ENCODE measurements at places on chromosomes 7 and 10.

DNA sequence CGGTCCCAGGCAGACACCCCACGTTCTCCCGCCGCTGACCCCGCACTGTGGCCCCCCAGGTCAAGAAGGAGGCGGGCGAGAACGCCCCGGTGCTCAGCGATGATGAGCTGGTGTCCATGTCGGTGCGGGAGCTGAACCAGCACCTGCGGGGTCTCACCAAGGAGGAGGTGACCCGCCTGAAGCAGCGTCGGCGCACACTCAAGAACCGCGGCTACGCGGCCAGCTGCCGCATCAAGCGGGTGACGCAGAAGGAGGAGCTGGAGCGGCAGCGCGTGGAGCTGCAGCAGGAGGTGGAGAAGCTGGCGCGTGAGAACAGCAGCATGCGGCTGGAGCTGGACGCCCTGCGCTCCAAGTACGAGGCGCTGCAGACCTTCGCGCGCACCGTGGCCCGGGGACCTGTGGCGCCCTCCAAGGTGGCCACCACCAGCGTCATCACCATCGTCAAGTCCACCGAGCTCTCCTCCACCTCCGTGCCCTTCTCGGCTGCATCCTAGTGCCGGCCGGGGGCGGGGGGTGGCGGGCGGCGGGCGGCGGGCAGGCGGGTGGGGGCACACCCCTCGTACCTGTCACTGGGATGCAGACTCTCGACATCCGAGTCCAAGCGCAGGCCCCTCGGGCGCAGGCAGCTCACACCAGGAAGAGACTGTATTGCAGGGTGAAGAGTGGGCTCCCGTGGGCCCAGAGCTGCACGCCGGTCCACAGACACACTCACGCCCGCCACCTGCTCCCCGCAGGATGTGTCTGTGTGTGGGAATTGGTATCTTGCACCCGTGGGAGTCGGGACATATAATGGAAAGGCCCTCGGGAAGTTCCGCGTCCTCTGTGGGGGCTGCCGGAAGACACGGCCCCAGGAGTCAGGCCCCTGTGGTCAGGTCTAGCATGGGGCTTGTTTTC is 9.6 kb downstream of the MAFK start:
- no peak for DNase-seq

- no peak for DNase-seq
These were observed 197.4 kb downstream of the JCAD start for GRCh38 chr10:29861811-29862505.

DNA sequence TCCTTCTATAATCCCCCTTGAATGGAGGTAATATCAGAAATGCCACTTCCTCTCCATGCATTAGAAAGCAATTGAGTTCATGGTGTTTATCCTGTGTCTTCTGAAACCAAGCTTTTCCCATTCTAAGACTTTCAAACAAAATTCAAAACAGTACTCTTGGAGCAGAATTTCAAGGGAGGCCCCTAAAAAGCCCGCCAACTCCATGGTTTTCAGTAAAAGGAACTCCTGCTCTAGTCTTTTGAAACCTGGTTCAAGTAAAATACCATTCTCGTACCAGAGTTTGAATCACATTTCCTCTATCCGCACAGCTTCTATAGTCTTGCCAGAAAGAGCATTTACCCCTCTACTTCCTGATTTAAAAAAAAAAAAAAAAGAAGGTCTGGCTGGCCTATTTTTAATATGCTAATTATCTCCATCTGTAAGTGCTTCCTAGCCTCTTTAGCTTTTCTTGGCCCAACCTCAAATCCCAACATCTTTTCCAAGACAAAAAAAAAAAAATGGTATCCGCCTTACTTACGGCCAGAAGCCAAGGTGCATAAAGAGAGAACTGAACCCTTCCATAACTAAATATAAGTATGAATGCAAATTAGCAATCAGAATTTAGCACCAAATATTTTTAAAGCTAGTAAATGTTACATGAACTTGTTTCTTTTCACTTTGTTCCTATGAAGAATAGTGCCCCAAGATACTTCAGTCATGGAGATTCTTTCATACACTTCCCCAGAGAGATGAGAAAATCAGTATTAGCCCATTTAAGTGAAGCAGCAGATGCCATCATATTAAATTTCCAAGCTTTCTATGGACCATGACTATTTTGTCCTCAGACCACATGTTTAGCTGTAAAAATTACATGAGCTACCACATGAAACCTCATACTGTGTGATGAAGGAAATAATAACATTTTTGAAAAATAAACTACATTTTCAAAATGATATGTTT is 199.9 kb upstream of the FAM3C start:
- DNase-seq: no peak

- DNase-seq: peak; percentile 80
These were observed 54.9 kb downstream of the HK1 start for GRCh38 chr10:69333205-69333604.

All from H7 (cell line).